ENCODE measurements at places on chromosomes 13 and 19.

GRCh38 chr13:30022256-30022655, 171.8 kb upstream of the UBL3 start:
- no peak for DNase-seq

DNA sequence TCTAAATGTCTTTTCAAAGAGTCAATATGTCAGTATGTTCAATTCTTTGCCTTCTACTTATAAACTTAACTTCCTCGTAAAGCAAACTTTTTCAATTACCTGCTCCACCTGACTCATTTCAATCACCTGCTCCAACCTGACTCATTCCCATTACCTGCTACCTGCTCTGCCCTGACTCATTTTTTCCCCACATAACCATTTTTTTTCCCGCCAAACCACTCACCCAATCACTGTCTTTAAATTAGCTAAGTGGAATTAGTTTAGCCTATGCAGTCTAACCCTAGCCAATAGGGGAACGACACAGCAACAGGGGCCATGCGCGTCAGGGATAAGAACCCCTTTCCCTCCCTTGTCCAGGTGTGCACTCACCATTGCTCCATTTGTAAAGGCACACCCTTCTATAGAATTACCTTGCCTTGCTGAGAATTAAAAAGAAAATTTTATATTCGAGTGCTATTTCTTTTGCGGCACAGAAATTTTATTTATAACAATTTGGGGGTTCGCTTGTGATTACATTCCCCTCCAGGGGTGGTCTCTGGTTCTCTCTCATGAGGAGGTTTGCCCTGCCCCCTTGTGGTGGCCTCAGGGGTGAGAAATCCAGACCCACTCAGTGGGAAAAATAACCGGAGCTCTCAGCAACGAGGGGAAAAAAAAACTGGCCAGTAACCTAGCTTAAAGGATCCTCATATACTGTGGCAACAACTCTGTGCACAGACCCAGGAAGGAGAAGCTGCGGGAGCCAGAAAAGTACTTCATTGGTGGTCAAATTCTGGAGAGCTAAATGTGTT, 193.1 kb downstream of the ZNF486 start:
- DNase-seq, result no peak

DNA sequence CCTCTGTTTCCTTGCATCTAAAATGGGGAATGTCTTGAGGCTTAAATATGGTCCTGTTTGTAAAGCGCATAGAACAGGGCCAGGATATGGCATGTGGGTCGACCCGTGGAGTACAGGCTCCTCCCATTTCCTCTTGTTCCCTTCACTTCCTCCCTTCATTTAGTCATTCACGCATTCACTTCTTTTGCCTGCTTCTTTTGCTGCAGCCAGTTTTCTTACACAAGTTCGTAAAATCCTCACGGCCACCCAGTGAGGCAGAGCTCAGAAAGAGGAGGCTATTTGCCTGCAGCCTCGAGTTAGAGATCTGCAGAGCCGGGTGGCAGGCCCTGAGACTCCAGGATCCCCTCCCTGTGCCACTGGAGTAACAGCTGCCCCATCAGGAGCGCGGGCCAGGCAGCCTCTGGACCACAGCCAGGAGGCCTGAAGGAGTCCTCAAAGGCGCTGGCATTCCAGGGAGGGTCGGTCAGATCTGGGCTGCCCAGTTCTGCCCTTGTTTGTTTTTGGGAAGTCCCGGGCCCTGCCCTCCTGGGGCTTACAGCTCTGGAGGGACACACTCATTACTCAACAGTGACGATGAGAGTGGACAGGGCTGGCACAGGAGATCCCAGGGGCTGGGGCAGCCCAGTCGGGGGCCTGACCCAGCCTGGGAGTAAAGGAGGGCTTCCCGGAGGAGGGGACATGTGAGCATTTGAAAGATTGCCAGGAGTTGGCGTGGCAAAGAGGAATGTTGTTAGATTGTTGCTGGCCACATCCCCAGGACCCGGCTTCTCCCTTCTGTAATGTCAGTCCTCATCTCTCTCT, 4.6 kb downstream of the PPP5C start:
- DNase-seq, result no peak

DNA sequence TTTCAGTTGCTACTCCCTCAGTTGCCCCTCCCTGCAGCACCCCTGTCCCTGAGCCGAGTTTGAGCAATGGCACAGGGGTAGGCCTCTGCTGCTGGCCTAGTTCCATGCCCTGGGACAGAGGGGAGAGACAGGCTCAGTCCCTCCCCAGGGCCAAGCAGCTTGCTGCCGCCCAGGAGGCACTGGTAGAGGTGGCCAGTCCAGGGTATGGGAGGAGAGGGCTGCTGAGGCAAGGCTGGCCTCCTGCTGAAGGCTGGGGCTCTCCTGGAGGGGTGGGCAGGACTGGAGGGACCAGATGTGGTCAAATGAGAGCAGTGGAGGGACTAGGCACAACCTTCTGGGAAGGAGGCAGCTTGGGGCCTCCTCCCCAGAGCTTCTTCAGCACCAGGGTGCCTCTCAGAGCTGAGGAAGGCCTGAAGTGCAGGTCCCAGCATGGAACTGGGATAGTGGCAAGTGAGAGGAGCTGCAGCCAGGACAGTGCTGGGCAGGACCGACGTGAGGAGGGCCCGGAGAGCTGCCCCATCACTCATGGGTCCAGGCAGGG, 29.8 kb upstream of the VSTM2B start:
- DNase-seq, result no peak

DNA sequence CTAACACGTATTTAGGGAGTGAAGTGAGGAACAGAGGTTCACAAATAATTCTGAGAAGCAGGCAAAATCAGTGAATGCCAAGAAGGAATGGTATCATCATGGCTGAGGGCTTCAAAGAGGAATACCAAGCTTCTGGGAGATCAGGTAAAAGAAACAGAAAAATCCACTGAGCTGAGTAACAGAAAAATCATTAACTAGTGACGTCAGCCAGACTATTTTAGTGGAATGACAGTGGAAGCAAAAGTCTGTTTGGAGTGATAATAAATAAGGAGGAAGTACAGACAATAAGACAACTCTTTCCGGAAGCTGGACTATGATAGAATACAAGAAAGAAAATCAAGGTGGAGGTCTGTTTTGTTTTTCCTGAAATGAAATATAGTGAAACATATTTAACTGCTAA, 83.5 kb downstream of the SACS start:
- DNase-seq, result no peak

DNA sequence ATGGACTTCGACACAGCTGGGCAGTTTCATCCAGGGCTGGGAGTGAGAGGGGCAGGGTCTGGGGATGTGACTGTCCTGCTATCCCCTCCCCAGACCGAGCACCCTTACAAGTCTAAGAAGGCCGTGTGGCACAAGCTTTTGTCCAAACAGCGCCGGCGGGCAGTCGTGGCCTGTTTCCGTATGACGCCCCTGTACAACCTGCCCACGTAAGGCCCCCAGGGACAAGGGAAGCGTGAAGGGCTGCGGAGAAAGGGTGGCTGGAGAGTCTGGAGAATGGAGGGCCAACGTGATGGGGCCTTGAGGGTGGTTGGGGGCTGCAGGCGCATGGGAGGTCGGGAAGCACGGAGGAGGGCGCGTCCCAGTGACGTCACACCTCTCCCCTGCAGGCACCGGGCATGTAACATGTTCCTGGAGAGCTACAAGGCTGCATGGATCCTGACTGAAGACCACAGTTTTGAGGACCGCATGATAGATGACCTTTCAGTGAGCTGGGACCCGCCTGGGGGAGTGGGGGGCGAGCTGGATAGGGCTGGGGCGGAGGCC, 89.5 kb downstream of the MAP4K1 start:
- DNase-seq, result no peak

DNA sequence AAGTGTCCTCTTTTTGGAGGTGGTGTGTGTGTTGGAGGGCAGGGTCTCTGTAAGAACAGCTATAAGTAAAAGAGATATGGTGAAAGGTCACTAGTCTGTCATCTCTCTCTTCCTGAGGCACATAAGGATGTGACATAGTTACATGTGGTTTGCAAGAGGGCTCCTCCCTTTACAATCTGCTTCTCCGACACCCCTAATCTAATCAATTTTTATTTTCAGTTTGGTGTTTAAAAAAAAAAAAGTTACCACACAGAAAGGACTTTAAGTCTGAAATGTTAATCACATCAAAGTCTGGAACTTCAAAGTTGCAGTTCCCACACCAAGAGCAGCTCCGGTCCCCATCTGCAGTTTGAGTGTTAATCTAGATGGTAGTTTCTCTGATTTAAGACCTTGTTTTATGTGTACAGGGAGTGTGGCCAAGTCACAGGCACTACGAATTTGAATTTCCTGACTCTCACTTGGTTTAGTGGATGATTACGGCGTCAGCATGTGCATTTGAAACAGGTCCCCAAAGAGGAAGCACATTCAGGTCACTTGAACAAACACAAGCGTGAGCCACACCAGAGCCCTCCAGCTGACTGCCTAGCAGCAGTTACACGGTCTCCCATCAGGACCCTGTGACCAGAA, 53.1 kb downstream of the FOXO1 start:
- peak; percentile 74 for DNase-seq

Data from CD4-positive, alpha-beta T cell treated with Interleukin-15 for 1 hour (primary cell).